Activated naive CD4-positive, alpha-beta T cell treated with anti-CD3 and anti-CD28 coated beads, Interleukin-2, amount 50 U/mL, for 16 hours (primary cell): ENCODE measurements at places on chromosomes 2 and 18.

DNA sequence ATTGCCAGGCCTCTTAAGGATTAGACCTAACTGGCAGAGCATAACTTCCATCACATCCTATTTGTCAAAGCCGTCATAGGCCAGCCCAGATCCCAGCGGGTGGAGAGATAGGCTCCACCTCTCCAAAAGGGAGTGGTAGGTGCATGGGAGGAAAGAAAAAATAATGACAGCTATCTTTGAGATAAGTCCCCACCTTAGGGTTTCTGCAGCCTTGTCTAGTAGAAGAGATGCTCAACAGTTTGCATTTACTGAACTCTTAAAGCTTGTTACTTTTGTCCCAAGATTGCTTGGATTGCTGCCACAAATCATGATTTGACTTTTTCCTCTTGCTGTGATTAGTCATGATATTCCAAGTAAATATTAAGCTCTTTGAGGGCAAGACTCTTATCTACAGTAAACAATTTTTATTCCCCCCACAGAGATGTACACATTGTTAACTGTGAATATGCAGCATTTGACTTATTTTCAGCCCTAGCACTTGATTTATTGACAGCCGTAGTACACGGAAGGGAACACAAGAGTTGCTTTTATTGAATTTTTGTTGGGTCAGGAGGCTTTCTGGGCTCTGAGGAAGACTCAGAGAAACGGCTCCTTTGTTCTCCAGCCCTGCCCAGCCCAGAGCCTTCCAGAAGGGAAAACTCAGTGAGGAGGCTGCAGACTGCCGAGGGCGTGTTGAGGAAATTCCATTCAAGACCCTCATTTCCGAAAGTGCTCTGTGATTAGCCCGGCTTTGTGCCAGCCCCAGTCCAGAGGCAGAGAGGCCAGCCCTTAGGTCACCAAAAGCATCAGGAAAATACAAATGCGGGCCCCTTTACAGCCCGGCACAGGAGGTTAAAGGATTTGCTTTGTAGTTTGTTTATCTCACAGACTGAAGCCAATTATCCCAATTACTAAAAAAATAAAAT lies 75.5 kb upstream of the ZNF532 start:
- no peak for DNase-seq

DNA sequence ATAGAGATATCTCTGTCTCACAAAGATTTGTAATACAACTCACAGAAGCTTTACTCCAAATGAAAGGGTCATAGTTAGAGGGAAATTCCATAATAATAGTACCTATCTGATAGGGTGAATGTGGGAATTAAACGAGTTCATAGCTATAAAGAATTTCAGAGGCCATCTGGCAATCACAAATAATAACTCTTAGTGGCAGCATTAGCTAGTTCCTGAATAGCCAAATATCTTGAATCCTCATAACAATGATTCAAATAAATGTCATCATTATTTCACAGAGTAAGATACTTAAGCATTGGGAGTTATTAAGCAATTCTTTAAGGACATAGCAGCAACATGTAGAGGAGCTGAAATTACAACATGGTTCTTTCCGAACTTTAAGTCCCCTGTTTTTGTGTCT lies 1265.0 kb upstream of the PIK3C3 start:
- no peak for DNase-seq

- no peak for DNase-seq
Measured at GRCh38 chr18:56034949-56035348, 447.0 kb upstream of the TCF4 start.

GRCh38 chr2:189372688-189373257 lies 68.5 kb upstream of the WDR75 start:
- DNase-seq: no peak

DNA sequence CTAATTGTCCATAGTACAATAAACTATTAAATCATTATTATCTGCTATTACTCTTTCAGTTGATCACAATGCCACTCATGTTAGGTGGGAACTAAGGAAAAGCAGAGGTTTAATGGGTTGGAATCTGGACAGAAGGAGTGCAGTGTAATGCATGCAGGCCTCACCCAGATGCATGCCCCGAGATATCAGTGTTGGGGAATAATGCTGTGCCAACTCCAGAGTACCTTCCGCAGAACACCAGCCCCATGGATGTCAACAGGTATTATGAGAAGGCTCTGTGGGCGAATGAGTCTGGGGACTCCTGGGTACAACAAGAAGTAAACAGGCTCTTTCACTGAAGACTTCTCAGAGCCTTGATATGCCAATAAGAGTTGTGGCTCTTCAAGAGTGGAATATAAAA lies 377.4 kb downstream of the ALK start:
- no peak for DNase-seq

DNA sequence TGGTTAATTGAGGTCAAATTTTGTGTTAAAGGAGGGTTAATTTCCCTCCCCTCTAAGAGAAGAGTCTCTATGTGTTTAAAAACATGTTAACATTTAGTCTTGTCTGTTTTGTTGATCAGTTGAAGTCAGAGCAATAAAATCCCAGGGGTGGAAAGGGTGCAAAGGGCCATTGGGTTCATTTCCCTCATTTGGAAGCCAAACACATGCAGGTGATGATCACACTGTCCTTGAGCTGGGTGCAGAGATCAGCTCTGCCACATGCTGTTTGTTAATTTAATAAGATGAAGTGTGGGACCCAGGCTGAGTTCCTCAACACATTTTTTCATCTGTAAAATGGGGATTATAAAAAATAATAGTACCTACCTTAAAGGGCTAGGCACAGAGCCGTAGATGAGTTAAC lies 260.9 kb downstream of the LPIN1 start:
- no peak for DNase-seq

- DNase-seq: no peak
Measured at GRCh38 chr2:238264072-238264460, 24.2 kb upstream of the HES6 start.

DNA sequence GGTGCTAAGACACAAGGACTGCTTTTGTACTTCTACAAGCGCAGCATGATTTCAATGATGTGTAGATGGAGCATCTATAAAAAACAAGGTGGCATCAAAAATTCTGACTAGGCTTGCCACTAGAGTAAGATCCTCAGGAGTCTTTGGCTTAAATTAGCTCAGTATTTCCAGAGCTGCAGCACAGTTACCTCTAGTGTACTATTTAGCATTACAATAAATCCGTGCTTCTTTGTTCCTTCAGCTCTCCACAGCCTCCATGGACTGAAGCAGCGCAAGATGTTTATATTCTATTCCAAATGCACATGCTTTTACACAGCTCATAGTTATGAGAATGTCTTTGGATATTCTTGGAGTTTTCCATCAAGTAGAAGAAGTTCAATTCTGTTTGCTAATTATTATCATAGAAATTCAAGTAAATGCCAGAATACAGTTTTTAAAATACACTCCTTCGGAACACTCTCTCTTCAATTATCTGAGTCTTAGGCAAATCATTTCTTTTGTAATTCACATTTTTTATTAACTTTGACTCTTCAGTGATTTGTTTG lies 1133.0 kb upstream of the LRRTM1 start:
- no peak for DNase-seq

- no peak for DNase-seq
Measured at GRCh38 chr2:239125726-239126675, 274.8 kb downstream of the HDAC4 start.

DNA sequence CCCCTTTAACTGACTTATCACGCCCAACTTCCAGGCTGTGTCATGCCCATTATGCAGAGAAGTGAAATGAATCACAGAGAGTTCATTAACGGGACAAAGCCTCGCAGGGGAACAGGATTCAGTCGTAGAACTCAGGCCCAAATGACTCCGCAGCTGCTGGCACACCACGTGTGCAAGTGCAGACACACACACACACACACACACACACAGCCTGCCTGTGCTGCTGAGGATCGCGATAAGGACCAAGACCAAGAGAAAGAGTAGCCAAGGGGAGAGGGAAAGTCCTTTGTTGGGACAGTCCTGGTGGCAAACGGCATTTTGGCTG lies 90.0 kb upstream of the TAF1B start:
- DNase-seq: peak; percentile 45

- DNase-seq: no peak
Measured at GRCh38 chr18:40993363-40993762, 961.7 kb upstream of the PIK3C3 start.

DNA sequence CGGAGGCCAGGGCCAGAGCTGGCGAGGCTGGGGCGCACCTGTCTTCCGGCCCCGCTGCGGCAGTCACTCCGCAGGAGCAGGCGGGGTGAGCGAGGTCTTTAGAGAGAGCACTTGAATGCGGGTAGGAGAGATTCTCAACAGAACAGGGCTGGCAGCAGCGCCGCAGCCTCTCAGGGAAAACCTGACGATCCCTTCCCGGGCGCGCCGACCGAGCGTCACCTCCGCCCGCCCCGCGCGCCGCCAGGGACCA lies 526 bp downstream of the PRKRA start:
- no peak for DNase-seq

DNA sequence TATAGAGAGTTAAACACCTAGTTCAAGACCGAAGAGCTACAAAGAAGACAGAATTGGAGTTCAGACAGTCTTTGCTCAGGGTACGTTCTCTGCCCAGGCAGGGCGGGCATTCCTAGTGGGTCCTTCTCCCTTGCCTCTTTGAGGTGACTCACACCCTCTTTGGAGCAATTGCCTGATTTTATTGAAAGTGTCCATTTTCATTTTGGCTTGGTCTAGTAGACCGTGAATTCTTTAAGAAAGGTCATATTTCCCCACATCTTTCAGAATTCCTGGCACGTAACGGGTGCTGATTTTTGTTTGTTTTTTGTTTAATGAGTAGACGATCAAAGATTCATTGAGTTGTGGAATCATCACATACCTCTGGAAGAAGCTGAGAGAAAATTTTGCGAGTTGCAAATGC lies 871.5 kb downstream of the RNF144A start:
- no peak for DNase-seq

DNA sequence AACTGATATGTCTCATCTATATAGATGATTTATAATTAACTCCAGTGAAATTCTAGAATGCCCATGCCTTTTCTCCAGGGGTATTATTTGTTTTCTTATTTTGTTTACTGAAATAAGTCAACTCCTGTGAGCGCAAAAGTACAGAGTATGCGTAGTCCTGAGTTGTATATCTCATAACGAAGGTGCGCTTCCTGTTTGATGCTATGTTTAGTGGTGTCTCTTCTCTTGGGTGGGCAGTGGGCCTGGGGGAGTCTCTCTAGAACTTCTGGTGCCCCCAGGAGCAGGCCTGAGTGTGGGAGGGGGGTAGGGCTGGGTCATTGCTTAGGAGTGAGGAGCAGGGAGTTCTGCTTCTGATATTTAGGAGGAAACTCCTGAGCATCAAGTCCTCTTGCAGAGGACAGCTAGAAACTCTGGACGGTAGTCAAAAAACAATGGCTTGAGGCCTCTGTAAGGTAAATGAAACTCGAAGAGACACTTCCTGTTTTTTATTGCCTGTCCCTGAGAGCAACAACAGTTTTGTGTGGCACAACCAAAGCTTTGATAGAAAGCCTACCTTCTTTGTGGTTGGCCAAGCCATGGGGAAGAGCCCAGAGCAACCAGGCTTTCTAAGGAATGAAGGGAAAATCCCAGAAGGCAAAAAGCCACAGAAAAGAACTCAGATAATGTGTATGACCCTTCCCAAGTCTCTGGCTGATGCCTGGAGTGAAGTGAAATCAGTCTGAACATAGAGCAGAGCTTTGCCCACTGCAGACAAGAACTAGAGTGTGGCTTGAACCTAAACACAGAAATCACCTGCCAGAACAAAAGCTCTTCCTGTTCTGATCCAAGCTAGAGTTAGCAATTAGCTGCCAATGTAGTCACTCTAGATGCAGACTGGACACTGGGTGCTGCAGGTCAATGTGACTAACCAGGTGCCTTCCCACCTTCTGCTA lies 8.5 kb upstream of the SP140L start:
- no peak for DNase-seq

DNA sequence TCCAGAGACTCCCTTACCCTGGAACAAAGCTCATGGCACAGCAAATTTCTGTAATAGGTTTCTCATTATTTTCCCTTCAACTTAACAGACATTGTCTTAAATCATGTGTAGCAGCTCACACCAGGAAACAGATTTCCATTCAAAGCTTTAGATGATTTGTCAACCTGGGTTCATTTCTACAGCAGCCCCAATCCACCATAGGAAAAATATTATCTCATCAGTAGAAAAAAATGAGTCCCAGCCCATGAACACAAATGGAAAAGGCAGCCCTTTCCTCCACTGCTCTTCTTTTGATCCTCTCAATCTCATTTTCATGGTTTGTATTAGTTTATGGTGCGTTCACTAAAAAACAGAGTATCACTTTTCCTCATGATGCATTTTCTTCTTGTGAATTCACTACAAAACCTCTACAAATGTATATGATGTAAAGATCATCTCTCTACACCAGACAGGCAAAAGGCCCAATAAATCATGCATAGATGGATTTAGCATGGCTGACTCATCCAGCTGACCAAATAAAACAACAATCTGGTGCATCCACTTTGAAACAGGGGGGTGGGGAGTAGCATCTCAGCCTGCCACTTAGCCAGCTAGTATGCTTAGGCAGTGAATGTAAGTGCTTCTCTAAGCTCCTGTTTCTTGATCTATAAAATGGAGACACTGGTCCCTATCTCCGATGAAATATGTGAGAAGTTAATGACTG lies 78.6 kb downstream of the SATB2 start:
- no peak for DNase-seq

DNA sequence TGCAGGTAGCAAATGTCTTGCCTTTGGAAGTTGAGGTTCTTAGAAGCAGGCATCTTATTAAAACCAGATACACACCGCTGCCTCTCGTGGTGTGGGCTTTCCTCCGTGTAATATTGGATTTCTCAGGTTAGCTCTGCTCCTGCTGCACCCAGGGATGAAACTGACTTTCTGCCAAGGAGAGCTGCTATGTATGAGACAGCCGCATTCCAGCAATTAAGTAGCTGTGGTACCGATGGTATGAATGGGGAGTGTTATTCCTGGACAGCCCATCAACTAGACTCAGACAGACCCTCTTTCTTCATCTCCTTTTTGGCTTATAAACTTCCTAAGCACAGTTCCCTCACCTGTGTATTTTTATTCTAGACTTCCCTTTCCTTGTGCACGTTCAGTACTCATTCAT lies 6.8 kb upstream of the EHD3 start:
- no peak for DNase-seq

GRCh38 chr2:207387001-207387571 lies 142.7 kb upstream of the CREB1 start:
- no peak for DNase-seq

- DNase-seq: no peak
Measured at GRCh38 chr18:12606592-12607315, 51.2 kb downstream of the SPIRE1 start.

GRCh38 chr2:1887106-1887505 lies 142.8 kb upstream of the PXDN start:
- no peak for DNase-seq

- DNase-seq: no peak
Measured at GRCh38 chr2:123840016-123840415, 185.1 kb upstream of the CNTNAP5 start.

- no peak for DNase-seq
Measured at GRCh38 chr2:198113316-198113715, 308.9 kb downstream of the PLCL1 start.
